AG04450 (cell line): ENCODE measurements at places on chromosomes 3 and 15. TPM values are rescaled to one million over a fixed set of nuclear protein-coding genes. Genes with fewer than 3 reads are reported as not detected.

GRCh38 chr15:87731630-87732029, 524.9 kb downstream of the NTRK3 start:
- DNase-seq: no peak

GRCh38 chr3:9812870-9813483, 2.9 kb downstream of the TTLL3 start:
- DNase-seq: no peak

DNA sequence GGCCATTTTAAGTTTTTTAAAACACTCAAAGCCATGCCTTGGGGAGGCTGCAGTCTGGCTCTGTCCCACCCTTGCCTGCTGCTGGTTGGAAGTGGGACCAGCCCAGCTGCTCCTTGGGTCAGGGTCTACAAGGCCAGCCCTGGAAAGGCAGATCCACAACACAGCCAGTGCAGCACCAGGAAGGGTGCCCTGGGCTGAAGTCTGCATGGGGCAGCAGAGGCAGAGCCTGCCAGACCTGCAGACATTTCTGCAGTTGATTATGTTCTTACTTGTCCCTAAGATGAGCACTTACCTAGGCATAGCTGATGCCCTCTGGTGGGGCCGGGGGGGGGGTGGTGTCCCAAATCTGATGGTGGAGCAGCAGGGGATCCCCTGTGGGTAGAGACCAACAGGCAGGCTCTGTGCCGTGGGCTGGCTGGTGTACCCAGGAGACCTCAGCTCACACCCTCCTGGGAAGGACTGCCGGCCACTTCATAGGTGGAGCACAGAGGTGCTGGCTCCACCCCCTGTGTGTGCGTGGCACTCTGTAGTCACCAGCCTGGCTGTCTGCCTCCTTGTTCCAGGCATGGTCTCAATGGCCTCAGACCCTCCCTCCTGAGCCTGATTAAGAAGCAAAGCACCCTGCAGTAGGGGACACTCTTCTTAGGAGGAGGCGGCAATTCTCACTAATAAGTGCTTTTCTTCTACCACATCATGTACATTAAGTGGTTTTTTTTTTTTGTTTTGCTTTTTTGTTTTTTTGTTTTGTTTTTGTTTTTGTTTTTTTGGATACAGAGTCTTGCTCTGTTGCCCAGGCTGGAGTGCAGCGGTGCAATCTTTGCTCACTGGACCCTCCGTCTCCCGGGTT, 97.4 kb upstream of the KLF13 start:
- no peak for DNase-seq

BFSP2 gene
- not detected in 2 replicates for polyA plus RNA-seq

DNAH1 gene
- 1.4 and 1.9 TPM in 2 replicates for polyA plus RNA-seq
